ENCODE measurements at places on chromosomes 13 and 19.

GRCh38 chr13:19172647-19173030, 9.0 kb downstream of the TUBA3C start:
- DNase-seq = no peak

DNA sequence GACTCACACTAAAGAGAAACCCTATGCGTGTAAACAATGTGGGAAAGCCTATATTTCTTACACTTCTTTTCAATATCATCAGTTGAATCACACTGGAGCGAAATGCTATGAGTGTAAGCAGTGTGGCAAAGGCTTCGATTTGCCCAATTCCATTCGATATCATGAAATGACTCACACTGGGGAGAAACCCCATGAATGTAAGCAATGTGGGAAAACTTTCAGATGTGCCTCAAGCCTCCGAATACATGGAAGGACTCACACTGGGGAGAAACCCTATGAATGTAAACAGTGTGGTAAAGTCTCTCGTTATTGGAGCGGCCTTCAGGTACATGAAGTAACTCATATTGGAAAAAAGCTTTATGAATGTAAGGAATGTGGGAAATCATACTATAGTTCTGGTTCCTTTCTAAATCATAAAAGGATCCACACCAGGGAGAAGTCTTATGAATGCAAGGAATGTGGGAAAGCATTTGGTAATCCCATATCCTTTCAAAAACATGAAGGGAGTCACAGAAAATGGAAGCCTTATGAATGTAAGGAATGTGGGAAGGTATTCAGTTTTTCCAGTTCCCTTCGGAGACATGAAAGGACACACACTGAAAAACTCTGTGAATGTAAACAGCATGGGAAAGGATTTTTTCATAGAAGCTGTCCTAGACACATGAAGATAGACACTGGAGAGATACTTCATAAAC, 28.1 kb downstream of the ZNF20 start:
- DNase-seq = no peak

DNA sequence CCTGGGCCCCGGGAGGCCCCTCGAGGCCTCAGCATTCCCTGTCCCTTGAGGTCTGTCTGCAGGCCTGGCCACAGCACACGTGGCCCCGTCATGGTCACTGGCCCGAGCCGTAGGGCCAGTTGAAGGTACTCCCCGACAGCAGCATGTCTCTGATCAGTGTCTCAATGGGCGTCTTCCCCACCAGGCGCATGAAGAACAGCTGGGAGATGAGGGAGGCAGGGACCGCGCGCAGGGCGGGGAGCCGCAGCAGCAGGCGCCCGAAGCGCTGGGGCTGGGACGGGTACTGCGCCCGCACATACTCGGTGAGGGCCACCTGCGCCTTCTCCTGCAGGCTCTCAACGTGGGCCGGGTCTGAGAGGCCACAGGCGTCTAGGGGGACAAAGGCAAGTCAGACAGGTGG, 6.2 kb downstream of the OCEL1 start:
- DNase-seq = no peak

DNA sequence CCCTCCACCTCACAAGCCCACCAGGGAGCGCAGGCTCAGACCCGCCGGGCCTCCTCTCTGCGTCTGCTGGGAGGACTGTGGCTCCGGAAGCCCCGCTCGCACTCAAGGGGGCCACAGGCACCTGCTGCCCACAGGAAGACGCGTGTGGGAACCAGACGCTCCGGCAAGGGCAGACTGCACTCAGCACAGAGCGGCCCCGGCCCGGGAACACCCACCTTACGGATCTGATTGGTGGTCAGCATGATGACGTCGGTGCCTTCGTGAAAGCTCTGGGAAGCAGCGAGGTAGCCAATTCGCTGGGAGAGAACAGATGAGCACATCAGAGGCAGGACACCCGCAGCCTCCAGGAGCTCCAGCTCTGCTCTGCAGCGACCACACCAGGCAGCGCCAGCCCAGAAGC, 14.6 kb downstream of the AP3D1 start:
- DNase-seq = no peak

DNA sequence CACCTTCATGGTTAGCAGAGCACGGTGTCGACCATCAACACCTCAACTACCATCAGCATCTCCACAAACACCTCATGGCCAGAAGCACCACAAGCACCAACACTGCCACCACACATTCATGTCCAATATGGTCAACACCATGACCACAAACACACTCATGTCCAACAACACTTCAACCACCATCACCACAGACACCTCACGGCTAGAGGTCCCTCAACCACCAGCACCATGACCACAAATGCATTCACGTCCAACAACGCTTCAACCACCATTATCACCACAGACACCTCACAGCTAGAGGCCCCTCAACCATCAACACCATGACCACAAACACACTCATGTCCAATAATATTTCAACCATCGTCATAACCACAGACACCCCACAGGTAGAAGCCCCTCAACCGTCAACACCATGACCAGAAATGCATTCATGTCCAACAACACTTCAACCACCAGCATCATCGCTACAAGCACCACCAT, 10.2 kb downstream of the TRAPPC5 start:
- no peak for DNase-seq

GRCh38 chr13:112998521-112999280, 29.7 kb downstream of the MCF2L start:
- DNase-seq = no peak

DNA sequence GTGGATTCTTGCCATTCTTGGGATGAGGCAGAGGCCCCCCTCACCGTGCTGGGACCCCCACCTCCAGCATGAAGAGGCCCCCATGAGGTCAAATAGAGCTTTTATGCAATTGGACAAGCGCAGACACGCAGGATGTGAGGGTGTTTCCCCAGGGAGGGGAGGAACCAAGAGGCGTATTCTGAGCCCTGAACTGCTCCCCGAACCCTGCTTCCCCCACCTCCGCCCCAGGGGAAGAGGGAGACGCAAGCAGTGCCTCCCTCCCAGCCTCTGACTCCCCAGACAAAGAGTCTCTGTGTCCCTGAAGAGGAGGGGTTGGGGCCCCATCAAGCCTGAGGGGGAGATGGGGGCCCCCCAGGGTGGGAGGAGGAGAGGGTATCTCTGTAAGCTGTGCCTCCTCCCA, 1.3 kb upstream of the RDH8 start:
- no peak for DNase-seq

DNA sequence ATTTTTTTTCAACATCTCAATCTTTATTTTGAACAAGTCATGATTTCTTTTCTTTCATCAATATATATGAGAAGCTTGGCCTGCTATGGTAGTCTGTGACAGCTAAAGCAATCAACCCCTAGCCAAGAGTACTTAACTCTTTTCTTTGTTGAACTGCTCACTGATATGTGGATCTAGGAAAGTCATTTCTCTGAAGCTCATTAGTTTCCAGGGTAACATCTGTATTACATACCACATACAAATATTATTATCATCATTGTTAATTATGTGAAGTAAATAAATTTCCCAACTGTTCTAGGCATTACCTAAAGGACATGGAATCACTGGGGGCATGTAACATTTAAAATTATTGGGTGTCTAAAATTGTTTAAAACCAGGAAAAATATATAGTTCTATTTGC, 267.3 kb downstream of the DCT start:
- no peak for DNase-seq

- no peak for DNase-seq
Observed at GRCh38 chr19:51610576-51610975, 19.6 kb downstream of the SIGLEC5 start.

DNA sequence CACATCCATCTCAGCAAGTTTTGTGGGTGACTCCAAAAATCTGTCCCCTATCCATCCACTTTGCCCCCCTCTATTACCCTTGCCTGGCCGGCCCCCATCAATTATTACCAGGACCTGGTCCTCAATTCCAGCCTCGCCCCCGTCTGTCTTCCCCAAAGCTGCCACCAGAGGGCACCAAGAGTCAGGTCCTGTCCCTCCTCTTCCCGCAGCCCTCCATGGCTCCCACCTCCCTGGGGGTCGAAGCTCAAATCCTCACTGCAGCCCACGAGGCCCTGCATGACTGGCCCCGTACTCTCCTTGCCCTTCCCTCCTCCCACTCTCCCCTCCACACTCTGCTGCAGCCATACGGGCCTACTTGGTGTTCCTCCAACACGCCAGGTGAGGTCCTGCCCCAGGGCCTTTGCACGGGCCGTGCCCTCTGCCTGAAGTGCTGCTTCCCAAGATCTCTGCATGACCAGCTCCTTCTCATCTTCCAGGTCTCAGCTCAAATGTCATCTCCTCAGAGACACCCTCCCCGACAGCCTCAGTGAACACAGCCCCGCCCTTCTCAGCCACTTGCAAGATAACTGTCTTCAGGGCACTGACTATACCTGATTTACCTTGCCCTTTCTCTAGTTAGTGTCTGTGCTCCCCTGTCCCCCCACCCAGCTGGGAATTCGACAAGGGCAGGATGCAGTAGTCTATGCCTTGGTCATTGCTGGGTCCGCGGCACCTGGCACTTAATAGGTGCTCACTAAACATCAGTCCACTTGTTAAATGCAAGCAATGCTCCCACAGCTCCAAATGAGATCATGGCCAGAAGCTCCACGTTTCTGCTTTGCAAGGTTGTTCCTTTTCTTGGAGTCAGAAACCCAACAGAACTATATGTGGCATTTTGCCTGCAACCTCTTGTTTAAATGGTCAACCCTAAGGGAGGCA, 16.8 kb upstream of the SEMA6B start:
- peak; percentile 74 for DNase-seq

GRCh38 chr13:35727881-35728280, 251.4 kb upstream of the MAB21L1 start:
- DNase-seq = no peak

- DNase-seq = no peak
Observed at GRCh38 chr19:10173527-10173926, 21.2 kb downstream of the DNMT1 start.

GRCh38 chr13:47249266-47249665, 352.4 kb upstream of the HTR2A start:
- DNase-seq = no peak

DNA sequence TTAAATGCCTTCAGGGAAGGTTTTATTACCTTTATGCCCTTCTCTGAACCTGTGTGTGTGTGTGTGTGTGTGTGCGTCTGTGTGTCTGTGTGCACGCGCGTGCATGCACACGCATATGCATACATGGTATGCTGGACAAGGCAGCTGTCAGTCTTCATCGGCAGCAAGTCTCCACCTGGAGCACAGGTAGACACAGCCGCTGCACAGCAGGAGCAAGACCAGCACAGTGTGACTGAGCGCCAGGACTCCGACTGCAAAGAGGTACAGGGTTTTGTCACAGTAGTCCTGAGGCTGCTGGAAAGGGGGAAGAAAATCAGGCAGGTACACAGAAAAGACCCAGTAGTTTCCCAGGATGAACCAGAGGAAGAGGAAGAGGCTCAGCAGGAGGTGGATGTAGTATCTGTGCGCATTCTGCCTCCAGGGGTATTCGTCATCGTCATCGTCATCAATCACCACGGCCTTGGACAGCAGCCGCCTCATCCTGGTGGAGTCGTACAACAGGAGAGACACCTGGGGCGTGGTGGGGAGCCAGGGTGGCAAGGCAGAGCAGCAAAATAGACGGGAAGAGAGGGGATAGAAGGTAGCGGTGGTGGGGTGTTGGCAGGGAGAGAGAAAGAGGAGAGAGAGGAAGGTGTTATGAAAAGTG, 12.8 kb upstream of the DHRS12 start:
- DNase-seq = peak; percentile 21

- peak; percentile 21 for DNase-seq
Observed at GRCh38 chr19:47644743-47645482, 36.0 kb downstream of the BICRA start.

DNA sequence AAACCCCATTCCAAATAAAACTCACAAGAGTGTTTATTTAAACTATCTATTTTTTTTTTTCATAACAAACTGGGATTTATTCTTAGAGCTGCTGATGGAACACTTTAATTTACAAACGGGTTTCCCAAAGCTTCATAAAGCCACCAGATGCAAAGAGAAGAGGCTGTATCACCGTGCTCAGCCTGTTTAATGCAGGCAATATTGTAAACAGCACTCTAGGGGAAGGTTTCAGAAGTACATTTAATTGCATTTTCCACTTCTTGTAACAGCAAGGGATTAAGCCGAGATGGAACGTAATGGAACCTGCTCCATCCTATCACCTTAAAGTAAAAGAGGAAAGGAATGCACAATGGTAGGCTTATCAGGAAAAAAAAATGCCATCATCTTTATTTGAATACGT, 550.6 kb upstream of the ARGLU1 start:
- no peak for DNase-seq

DNA sequence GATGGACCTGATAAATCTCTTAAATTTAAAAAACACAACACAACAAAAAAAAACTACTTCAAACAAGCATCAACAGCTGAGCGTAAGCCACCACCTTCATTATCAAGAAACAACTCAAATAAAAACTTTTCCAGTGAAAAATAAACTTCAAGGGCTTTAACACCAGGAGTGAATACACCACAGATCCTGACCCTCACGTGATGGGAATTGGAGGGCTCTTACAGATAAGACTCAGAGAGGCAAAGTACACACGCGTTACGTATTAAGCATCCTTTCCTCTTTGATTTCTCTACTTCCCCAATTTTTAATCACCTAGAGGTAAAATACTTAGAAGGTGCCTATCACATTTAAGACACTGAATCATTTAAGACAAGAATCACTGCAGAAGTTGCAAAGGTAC, 573 bp upstream of the STARD13 start:
- DNase-seq = no peak

DNA sequence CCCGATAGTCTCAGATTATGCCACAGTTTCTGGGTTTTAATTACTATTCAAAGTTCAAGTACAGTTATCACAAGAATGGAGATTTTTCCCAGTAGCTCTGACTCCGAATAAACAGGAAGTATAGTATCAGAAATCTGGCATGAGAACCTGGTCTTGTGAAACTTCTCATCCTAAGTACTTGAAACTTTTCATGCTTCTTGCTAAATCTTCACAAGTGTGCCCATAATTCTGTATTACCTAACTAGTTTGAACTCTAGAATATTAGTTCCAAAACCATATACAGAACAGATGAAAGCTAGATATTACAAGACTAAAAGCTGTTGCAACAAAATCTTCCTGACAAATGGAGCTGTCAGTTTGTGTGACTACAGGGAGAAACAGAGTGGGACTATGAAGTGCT, 70.5 kb upstream of the CSNK1A1L start:
- DNase-seq = no peak

DNA sequence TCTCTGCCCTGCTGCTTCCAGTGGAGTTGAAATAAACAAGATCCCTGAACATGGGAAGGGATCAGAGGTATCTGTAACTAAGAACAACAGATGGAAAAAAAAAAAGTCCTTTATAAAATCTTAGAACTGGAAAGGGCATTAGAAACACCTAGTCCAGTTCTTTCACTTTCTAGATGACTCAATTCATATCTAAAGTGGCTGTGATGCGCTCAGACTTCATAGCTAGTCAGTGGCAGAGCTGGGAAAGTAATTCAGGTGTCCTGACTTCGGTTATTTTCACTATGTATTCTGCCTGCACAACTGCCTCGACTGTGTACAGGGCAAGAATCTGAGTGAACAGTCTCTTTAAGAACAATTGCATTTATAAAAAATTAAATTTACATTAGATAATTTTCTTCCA, 151.8 kb upstream of the TMTC4 start:
- no peak for DNase-seq

DNA sequence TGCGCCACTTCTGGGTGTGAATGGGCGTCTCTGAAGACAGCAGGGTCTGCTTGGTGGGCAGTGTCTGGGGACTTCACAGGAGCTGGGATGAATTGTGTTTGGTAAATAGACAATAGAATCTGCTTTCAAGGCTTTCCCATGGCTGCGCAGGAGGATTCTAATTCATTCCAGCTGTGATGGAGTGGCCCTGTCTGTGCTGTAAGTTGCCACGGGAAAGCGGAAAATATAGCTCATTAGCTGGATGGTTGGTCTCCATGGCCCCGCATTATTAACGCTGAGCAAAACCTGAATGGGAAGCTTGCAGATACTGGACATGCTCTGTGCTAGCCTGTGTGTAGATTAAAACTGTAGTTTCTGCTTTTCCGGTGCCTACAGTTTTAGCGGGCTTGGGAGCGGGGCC, 15.6 kb upstream of the C1QTNF9 start:
- no peak for DNase-seq

Data from K562 (cell line).